ENCODE measurements at places on chromosomes 1 and 21.

DNA sequence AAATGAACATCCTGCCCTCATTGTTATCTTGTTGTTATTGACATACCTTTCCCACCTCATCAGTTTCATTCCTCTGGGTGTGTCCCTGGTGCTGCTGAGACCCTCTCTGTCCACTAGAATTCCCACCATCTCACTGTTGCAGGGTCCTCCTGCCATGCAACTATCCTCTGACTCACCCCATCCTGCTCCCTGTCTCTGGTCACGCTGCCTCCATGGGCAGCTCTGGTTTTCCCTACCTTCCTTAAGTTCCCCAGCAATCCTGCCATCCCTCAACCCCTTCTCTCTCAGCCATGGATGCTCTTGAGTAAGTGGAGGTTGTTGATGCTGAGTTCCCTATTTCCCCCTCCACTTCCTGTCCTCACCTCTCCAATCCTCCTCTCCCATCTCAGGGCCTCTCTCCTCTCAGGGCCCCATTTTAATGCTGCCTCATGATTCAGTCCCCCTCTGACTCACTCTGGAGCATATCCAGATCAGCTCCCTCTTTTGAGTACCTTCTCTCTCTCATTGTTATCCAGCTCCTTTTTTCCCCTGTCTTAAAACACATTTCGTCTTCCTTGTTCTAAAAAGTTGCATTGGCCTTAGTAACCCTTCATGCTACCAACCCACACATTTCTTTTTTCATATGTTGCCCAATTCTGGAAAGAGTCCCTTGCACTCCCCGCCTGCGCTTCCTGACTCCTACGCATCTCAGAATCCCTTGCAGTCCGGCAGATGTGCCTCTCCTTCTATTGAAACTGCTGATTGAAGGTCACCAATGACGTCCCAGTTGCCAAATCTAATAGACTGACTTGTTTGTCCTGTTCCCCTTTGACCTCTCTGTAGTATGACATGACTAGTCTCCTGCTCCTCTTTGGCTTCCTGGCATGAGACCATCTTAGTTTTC lies 92.0 kb downstream of the CNIH3 start:
- no peak for DNase-seq

DNA sequence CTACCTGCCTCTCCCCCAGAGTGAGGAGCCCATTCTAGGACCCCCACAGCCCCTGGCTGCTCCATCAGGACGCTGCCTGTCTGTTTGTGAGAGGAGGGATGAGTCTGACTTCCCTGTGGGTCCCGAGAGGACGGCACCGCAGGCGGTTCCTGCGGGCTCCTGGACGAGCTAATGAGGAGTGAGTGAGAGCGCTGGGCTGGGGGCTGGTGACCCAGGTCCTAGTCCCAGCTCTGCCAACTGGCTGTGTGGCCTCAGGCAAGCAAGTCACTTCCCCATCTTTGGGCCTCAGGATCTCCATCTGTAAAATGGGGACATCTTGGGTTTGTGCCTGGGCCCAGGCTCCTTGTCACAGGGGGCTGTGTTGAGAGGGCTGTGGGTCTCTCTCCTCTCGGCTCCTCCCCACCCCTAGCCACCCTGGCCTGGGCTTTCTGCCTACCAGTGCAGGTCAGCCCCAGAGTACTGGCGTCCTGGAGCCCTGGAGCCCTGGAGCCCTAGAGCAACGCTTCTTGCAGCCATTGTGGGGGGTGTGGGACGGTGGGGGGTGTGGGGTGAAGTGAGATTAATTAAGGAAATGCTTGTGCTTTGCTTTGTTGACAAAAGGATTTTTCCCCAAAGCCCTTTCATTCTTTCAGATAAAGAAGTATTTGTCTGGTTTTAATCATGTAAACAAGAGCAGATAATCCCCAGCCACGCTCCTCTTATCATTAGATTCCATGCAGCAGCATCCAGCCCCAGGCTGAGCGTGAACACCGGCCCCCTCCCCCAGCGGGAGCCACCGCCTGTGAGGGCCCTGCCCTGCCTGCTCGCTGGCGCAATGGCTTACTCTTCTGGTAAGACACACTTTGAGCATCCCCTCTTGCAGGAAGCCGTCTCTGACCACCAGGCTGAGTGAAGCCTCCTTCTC lies 26.8 kb downstream of the SLC1A7 start:
- no peak for DNase-seq

DNA sequence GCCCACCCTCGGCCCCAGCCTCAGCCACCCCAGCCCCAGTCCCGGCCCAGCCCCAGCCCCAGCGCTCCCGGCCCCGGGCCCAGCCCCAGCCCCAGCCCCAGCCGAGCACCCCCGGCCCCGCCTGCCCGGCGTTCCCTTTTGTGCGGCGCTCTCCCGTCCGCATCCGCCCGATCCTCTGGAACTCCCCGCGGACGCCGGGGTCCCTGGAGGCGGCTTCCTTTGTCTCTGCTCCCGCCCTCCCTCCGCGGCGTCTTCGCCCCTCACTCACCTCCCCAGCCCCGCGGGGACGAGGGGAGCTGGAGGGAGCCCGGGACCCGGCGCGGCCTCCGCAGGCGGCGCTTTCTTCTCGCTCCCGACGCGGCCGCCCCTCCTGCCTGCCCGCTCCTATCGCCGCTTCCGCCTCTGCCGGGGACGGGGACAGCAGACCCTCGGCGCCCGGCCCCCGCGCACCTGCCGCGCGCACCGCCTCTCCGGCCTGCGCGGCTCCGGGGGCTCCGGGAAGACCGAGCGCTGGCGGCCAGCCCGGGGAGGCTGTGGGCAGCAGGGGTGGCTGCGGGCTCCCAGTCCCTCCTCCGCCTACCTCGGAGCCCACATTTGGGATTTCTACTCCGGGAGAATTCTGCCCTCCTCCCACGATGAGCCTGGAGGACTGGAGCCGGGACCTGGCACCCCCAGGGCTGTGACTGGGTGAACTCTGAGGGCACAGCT lies 14.0 kb downstream of the AGRN start:
- DNase-seq = peak; percentile 50

DNA sequence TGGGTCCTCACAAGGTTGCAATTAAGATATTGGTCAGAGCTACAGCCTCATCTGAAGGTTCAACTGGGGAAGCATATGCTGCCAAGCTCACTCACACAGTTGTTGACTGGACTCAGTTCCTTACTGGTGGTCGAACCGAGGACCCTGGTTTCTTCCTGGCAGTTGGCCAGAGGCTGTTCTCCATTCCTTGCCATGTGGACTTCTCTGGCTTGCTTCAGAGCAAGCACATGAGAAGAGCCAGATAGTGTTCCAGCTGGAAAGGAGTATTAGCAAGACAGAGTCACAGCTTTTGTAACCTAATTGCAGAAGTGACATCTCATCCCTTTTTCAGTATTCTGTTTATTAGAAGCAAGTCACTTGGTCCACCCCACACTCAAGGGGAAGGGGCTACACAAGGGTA lies 23.6 kb downstream of the POU2F1 start:
- DNase-seq = no peak

DNA sequence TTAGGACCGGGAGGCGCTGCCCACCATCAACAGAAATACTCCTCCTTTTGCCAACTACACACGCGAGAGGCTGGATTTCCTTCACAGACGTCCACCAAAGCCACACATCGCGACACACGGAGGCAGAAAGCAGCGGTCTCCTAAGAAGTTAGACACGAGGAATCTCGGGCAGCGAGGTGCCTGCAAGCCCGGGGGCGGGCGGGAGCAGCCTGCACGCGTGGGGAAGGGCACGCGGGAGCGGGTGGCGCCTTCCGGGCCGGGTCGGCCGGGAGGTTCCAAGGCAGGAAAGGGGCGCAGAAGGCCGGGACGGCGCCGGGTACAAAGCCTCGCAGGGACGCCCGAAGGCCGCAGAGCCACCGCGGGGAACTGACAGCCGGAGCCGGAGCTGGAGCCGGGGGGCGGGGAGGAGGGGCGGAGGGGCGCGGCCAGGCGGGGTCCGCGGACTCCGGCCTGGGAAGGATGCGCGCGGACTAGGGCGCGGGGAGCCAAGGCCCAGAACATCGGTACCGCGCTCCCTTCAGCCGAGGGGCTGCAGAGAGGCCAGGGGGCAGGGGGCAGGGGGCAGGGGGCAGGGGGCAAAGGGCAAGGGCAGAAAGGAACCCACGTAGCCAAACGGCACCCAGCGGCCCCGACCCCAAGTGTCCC lies 722 bp downstream of the NPHP4 start:
- DNase-seq = peak; percentile 80

- DNase-seq = no peak
These were observed 38.8 kb downstream of the ERI3 start for GRCh38 chr1:44316231-44316759.

DNA sequence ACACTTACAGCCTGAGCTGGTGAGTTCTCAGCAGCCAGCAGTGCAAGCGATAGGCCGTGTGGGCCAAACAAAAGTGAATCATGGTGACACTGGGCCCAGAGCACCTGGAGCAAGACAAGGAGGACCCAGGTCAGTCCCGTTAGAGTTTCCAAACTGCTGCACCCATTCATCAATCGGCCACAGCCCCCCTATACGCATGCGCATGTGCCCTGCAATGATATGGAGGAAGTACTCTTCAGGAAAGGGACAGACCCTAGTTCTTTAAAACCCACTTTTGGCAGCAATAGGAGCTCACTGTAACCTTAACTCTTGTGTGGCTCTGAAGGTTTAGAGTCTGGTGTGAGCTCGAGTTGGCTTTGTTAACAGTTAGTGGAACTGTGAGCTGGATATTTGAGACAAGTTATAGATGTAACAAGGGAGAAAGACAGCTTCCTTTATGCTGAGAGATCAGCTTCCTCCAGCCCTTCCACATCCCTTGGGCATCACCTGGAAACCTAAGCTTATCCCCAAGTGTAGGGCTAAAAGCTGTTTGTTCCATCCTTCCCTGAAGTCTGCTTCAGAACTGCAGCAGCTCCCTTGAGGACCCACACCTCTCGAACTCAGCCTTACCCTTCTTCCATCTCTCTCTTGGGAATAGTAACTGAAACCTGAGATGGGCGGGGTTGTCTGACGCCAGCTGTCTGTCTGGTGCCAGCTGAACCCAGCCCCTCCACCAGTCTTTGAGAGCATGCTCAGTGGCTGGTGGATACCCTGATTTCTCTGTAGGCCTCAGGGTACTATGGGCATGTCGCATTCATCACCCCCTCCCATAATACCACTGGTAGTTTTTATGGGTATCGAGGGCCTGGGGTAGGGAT lies 17.7 kb downstream of the NMNAT1 start:
- peak; percentile 66 for DNase-seq

DNA sequence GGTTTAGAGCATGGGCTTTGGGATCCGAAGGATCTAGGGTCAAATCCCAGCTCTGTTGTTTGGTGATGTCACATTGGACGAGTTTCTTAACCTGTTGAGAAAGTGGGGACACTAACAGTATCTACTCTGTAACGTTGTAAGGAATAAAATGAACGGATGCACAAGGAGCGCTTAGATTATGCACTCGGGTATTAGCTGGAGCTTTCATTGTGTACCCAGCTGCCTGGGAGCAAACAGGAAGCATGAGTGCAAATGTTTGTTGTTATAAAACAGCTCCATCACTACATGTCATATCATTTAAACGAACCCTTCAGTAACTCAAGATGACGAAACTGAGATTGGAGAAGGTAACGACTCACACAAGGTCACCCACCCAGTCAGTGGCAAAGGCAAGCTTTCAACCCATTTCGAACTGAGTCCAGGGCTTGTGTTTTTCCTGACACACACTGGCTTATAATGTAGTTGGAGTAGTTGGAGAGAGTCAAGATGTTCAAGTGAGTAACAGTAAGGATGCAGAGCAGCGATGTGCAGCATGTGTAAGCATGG lies 16.2 kb upstream of the SLC6A17 start:
- no peak for DNase-seq

DNA sequence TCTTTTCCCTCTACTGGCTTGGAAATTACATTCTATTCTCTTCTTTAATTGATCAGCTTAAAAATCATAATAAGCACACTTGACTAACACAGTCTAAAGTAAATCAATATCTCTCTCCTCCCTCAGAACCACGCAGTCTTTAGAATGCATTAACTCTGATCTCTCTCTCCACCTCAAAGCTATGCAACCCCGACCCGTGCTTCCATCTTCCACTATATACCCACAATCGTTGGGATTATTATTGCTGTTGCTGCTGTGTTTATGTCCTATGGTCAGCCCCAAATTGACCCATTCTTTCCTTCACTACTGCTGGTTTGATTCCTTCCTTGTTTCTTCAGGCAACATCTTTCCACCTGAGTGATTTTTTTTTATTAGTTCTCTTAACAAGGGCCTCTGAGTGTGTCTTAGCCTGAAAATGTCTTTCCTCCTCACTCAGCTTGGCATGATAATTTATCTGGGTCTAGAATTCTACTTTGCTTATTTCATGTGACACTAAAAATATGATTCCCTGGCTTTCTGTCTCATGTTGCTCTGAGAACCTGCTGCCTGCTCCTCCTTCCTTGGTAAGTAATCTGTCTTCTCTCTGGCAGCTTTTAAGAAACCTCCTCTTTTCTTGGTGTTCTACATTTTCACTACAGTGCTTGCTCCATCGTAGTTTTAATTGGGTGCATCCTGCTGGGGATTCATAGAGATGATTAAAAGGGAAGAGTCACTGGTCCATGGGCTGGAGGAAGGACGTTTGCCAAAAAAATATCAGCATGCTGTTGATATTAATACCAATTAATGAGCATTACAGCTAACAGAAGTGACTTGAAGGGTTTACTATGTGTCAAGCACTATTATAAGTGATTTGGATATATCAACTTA lies 472.2 kb downstream of the MATN1 start:
- no peak for DNase-seq

GRCh38 chr1:91584878-91585277 lies 84.2 kb downstream of the CDC7 start:
- DNase-seq = no peak

- no peak for DNase-seq
These were observed 47.0 kb upstream of the ATF3 start for GRCh38 chr1:212561501-212561931.

GRCh38 chr1:2272686-2273400 lies 44.7 kb downstream of the SKI start:
- DNase-seq = no peak

- no peak for DNase-seq
These were observed 44.3 kb downstream of the CDC14A start for GRCh38 chr1:100396651-100397050.

- no peak for DNase-seq
These were observed 118.0 kb upstream of the IFFO2 start for GRCh38 chr1:19074361-19074901.

GRCh38 chr1:227363825-227364224 lies 45.5 kb upstream of the CDC42BPA start:
- no peak for DNase-seq

GRCh38 chr1:118650107-118650807 lies 337.9 kb downstream of the TBX15 start:
- no peak for DNase-seq

DNA sequence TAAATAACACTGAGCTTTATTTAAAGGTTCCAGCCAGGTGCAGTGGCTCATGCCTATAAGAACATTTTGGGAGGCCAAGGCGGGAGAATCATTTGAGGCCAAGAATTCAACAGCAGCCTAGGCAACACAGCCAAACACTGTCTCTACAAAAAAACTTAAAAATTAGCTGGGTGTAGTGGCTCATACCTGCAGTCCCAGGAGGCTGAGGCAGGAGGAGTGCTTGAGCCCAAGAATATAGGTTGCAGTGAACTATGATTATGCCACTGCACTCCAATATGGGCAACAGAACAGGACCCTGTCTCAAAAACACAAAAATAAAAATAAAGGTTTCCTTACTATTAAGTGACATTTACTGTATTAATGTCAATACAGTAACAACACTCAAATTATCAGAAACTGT lies 2.1 kb downstream of the TAF12 start:
- no peak for DNase-seq
